SJSA1 (cell line): ENCODE measurements at places on chromosomes 4 and X.

GRCh38 chr4:76301068-76301774, 5.3 kb upstream of the STBD1 start:
- DNase-seq = peak; percentile 63

DNA sequence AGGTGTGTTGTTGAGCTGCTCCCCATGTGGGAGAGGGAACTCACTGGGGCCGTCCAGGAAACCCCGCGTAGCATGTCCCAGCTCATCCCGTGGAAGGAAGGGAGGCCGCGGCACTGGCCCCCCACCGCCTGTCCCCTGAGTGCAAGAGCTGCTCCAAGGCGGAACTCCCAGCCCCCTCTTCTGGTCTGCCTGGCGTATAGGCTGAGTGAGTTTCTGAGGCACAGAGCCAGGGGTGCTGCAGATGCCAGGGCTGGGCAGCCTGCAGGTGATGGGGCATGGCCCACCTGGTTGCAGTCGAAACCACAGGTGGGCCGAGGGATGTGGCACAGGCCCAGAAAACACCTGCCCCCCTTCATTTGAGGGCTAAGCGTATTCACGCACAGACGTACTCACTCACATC, 49.6 kb downstream of the ABLIM2 start:
- DNase-seq = no peak

GRCh38 chr4:26145212-26145611, 175.6 kb upstream of the RBPJ start:
- no peak for DNase-seq

- no peak for DNase-seq
Observed at GRCh38 chrX:9805956-9806355, 19.7 kb downstream of the SHROOM2 start.

DNA sequence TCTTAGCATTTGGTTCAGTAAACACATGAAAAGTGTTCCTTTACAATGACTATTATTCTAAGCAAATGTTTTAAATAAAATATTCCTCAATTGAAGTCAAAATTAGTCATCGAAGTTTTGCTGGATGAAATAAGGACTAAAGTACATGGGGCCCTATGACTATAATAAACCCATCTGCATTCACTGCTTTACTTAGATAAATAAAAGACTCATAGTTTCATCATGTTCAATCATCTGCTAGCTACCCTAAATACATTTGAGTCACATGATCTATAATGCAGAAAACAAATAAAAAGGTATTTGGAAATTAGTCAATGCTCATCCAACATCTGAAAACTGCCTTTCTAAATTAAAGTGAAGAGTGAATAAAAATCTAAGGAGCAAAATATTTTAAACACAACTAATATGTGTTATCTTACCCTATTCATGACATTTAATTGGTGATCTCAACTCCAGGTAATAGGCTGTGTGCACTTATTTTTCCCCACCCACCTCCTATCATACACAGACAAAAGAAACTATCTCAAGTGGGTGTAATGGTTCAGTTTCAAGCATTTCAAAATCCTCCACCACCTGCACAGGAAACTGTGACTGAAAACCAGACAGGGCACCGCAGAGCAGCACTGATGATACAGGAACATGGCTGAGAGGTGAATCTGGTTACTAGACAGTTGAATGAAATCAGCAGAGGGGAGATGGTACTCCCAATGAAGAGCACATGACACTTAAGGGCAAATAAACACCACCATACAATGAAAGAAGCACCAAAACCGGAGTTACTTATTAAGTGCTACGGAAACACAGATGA, 78.6 kb downstream of the CAMK2D start:
- DNase-seq = no peak

DNA sequence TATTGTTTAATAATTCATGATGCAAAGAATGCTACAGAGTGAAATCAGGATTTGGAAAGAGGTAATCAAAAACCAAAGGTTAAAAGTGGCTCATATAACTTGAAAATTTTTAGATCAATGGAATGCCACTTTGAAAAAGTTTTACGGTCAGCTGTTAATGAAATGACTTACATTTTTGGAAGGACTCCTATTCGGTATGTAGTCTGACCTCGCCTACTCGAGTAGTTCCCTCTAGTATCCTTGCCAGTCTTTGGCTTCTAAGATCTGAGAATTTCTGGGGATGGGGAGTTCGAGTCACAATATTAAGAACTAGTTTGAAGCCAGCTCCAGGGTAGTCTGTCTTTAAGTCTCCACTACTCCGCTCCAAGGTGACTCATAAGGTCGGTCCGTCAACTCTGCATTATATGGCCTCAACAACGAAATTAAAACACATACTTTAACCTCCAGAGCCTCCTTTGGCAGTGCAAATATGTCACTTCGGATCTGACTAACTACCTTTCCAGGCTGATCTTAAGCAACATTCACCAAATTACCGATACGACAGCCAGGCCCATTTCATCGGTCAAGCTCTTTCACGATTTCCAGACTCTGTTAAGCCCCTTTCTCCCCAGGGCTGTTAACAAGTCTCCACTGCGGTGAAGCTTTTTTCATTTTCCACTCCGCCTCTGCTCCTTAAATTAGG, 733 bp upstream of the NAA15 start:
- DNase-seq = no peak

DNA sequence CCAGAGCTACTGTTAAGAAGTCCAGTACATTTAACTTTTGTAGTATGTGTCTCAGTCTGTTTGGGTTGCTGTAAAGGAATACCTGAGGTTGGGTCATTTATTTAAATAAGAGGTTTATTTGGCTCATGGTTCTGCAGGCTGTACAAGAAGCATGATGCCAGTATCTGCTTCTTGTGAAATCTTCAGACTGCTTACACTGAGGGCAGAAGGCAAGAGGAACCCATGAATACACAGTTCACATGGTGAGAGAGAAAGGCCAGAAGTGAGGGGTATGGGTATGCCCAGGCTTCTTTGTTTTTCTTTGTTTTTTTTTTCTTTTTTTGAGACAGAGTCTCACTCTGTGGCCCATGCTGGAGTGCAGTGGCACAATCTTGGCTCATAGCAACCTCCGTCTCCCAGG, 6.0 kb upstream of the CISD2 start:
- no peak for DNase-seq

- DNase-seq = no peak
Observed at GRCh38 chrX:119775517-119776238, 15.8 kb downstream of the RPL39 start.

GRCh38 chrX:153927672-153927921, 1.5 kb upstream of the ARHGAP4 start:
- no peak for DNase-seq

DNA sequence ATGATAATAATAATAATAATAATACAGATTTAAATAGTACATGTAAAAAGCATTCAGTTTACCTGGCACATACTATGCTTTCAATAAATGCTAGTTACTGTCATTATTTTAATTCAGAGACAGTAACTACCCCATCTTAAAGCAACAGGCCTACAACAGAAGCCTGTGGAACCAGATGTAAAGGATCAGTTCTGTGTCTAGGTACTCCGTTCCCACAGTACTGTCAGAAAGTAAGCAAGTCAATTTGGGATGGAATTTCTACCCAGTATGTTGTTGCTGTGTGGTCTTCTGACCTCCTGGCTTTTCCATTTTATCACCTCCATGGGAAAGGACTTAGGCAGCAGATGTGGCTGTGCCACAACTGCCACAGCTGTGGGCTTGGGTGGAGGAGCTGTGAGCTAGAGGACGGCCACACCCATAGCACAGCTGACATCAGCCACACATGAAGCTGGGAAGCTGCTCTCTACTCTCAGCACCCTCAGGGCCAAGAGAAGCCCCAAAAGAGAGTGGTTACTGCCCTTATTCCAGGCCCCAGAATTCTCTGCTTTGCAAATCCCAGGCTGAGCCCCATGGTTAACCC, 102.8 kb downstream of the CBR4 start:
- peak; percentile 84 for DNase-seq
